ENCODE measurements at places on chromosomes 7 and 10.

DNA sequence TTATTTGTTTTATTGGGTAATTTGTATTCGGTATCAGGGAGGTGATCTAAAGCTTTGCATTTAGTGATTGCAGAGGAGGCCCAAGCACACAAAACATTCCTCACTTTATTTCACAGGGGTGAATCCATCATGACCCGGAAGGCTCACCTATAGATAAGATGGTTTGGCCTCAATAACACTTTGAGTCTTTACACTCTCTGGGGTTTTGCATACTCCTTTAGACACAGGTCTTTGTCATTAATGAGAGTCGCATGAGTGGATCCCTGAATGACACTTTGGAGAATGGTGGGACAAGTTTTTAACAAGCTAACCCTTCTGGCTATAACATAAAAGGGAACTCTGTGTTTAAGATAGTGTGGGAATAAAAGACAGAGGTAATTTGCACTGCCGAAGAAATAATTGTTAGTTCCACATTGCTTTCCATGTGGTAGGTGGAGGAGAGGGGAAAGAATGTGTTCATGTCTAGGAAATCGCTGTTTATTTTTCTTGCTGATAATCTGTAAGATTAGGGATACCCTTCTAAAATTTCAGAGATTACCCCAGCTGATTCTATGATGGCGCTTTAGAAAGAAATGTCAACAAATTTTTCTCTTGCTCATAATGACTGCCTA is 455.8 kb downstream of the TFEC start:
- no peak for DNase-seq

GRCh38 chr7:108329514-108329913 is 126.7 kb downstream of the NRCAM start:
- DNase-seq: peak; percentile 73

DNA sequence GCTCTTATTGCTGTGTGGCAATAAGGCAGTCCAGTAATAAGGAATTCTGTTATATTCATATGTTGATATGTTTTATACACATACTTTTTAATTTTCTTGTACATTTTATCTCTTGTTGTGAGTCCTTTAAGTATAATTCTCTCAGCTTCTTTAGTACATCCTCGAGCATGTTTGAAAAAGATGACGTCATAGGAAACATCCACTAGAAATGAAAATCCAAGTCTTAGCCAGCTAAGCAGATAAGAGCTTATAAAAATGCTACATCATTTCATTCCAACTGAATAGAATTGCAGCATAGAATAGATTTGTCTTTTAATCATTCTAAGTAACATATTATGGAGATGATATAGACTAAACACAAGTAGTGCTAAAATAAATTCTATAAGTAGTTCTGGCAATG is 283.7 kb upstream of the FZD1 start:
- no peak for DNase-seq

GRCh38 chr10:96921655-96922054 is 89.6 kb downstream of the LCOR start:
- no peak for DNase-seq

DNA sequence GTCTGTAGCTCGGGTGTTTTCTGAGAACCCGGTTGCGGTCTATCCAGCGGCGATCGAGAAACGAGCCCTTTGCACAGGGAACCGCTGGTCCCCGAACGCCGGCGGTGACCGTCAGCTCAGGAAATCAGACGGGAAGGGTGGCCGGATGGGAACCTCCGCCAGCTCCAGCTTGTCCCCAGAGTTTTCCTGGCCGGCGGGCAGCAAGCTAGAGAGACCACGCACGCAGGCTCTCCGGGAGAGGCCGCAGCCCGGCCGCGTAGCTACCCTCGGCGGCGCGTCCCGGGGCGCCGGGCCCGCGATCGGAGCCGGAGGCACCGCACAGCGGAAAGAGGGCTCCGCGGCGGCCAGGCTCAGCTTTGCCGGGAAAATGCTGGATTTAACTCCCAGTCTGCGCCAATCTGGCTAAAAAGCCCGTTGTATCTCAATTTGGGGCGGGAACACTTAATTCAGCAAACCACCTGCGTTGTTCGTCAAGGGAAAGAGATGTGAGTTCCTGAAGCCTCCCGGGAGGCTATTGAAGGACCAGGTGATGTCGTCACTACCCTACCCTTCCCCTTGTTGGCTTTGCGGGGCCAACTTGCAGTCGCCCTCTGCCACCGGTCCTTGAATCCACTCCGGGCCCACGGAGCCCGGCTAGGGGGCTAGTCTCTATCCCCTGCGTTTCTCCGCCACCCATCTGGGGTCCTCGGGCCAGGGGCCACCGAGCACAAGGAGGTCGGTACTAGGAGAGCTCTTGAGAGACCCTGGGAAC is 859 bp upstream of the CH25H start:
- DNase-seq: no peak

DNA sequence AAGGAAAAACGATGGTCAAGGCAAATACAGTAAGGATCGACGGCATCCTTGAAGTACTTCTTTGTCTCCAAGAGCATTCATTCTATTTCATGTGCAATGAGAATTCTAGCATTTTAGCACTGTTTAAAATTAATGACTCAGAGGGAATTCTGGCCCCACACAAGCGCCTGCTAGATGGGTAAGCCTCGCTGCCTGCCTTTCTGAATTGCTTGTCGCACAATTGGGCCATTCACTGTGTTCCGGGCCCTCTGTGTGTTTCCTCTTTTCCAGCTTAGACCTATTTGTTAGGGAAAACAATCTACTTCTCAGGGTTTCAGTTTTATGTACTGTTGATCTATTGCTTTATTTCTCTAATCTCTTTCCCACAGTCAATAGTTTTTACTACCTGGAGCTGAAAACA is 204.7 kb upstream of the ZNF32 start:
- no peak for DNase-seq

- no peak for DNase-seq
These were observed 46.0 kb upstream of the CDK13 start for GRCh38 chr7:39904077-39904486.

- DNase-seq: peak; percentile 75
These were observed at the start of the genes MRM2 and NUDT1 for GRCh38 chr7:2241580-2242540. TSS of gene MRM2 (minus strand) at chr7:2242205. CDS start at chr7:2242169, 36 bp downstream. TSS of gene NUDT1 (plus strand) at chr7:2242226. CDS start at chr7:2244575, 2,349 bp downstream.

GRCh38 chr10:34834274-34834673 is 19.2 kb upstream of the PARD3 start:
- no peak for DNase-seq

DNA sequence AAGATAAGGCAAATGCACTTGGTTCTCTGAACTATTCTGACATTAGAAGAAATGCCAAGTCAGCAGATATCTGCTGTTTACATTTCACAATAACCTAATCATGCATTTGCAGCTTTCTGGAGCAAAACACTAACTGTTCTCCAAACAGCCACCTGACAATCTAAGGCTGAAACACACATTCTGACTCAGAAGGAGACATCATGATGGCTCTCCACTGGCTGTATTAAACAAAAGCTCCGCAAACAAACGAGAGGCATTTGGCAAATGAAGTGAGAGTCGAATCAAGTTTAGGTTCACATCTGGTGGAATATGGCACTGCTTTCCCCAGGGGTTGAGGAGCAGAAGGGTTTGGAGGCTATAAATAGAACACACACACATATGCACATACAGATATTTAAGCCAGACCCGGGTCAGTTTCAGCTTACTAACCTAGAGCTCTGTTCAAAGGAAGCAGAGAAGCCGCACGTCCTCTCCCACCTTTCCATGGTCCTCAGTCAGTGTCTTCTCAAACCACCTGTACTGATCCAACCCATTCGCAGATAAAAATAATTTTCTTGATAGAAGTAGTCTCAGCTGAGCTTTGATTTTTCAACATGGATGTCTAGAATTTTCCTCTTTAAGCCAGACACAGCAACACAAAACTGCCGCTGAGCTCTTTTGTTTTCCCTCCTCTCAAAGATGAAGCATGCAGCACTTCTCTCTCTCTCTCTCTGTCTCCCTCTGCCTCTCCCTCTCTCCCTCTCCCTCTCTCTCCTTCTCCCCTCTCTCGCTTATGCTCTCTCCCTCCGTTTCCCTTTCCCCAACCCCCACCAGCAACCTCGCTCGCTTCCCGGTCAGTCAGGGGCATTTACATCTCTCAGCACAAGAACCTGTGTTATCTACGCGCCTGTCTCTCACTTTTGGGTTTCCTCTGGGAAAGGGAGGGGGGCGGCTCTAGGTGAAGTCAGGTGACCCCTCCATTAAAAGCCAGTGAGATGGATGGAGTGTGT is 682.8 kb downstream of the MAGI2 start:
- DNase-seq: peak; percentile 22

DNA sequence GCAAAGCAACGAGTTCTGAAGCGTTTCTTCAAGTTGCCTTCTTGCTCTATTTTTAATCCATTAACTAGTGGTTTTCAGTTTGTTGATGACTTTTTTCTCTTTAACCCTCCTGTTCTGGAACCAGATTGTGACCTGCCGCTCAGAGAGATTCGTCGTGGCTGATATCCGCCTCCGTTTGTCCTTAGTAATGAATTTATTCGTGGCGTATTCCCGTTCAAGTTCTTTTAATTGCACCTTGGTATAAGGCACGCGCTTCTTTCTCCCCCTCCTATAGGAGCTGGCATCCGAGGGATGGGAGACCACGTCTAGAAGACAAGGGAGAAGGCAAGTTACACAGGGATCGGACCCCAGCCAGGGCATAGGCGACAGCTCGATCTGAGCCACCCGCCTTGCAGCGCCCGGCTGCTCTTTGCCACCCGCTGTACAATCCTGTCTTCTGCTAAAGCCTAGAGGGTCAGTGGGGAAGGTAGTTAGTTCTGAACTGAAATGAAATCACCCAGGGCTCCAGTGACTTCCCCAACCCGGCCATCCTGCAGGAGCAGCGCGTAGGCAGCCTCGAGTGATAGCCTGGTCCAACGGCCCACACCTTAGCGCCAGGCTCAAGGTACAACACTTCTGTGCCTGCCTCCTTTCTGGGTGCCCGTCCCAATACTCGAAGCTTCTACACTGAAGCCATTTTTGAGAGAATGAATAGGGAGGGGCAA is 1.6 kb downstream of the HOXA13 start:
- no peak for DNase-seq

- DNase-seq: no peak
These were observed 666.7 kb upstream of the NRP1 start for GRCh38 chr10:34001087-34001580.

DNA sequence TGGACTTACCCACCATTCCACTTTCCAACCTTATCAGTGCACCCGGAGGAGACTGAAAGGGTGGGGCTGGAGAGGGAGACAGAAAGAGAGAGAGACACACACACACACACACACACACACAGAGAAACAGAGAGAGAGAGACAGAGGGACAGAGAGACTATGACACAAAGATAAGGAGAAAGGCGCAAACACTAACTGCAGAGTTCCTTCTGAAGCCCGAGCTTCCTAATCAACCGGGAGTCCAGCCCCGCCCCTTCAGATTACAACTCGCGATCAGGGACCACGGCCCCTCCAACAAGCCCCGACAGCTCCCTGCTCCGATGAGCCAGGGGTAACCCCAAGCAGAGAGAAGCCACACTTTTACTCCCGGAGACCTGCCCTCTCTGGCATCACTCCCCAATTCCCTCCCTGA is 499 bp downstream of the GAL3ST4 start:
- DNase-seq: no peak

DNA sequence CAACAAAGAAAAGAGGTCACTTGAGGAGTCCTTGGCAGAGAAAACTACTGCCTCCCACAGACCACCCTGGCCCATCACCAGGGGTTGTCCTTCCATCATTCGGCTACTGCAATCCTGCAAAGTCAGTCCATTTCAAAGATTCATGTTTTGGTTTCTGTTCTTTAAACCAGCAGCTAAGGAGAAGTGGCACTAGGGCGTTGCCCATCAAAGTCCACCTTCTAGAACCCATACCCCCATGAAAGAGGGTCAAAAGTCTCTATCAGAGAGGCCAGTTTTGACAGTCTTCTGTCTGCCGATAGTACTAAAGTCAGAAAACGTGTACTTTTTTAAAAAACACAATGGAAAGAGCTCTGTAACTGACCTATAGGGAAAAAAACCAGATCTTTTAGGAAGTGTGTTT is 14.4 kb downstream of the CCDC6 start:
- no peak for DNase-seq

DNA sequence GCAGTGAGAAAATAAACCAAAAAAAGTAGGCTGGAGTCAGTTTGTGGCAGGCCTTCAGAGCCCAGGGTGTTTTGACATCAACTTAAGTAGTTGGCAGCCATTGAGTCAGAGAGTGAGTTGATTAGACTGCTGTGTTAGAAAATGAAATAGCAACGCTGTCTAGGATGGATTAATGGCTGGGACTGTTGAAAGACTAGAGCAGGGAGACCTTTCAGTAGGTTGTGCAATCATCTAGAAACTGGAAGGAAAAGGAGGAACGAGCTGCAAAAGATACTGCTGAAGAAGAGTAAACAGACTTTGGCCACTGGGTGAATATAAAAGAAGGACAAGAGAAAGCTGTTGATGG is 28.6 kb upstream of the TRIL start:
- DNase-seq: no peak

DNA sequence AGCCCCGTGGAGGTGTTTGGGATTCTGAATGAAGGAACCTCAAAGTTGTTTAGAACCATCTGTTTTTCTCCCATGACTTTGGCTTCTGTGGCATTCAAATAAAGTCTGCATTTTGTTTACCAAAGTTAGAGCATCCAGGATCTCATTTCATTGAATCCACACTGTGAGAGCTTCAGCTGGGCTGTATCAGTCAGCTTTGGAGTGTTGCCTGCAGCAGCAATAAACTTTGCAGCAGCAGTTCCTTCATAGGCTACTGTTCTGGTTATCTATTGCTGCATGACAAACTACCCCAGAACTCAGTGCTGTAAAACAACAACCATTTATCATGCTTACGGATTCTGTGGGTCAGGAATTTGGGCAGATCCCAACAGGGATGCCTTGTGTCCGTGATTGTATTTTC is 1575.2 kb upstream of the LRRTM3 start:
- no peak for DNase-seq

GRCh38 chr10:68211669-68212068 is 20.2 kb downstream of the ATOH7 start:
- no peak for DNase-seq
